Sciatic nerve (tissue), 2 donors: ENCODE measurements at places on chromosomes 12 and 14.

DNA sequence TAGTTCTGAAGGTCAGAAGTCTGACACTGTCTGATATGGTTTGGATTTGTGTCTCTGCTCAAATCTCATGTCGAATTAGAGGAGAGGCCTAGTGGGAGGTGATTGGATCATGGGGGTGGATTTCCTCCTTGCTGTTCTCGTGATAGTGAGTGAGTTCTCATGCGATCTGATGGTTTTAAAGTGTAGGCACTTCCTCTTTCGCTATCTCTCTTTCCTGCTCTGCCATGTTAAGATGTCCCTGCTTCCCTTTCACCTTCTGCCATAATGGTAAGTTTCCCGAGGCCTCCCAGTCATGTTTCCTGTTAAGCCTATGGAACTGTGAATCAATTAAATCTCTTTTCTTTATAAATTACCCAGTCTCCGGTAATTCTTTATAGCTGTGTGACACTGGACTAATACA, 84.1 kb upstream of the TMTC1 start:
- no peak for DNase-seq

DNA sequence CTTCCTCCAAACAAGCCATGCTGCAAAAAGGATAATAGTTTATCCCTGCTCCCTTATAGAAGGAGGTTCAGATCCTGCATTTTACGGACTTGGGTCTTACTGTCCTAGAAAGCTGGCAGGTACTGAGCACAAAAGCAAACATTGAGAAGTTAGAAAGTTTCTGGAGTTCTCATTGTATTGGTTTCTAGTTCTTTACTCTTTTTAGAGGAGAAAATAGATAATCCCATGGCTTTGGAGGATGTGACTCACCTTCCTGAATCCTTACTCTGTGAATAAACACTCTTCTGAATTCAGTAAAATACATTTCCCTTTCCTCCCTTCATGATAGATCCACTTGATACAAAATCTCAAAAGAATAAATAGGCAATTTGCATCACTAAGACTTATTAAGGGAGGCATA, 188.9 kb downstream of the NPAS3 start:
- DNase-seq = no peak

DNA sequence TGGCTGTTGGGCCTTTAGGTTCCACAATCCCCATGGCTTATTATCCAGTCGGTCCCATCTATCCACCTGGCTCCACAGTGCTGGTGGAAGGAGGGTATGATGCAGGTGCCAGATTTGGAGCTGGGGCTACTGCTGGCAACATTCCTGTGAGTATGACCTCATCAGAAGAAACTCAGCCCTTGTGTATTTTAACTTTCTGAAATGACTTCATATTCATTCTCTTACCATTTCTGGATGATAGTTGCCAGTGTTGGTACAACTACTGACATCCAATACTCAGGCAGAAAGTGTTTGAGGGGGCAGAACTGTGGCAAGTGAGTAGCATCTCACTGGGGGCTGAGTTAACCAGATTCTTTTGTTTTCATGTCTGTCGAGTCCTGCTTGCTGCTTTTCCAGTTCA, 2.3 kb downstream of the DAZAP2 start:
- DNase-seq = no peak

GRCh38 chr14:85400678-85401077, 129.3 kb upstream of the FLRT2 start:
- DNase-seq = no peak

GRCh38 chr14:96042248-96042930, 3.2 kb downstream of the C14orf132 start:
- DNase-seq = no peak
